ENCODE measurements at places on chromosomes 2 and 18.

- DNase-seq, result no peak
Measured at GRCh38 chr18:48319801-48320638, 89.2 kb downstream of the ZBTB7C start.

- DNase-seq, result no peak
Measured at GRCh38 chr18:34801774-34802173, 91.7 kb downstream of the DTNA start.

DNA sequence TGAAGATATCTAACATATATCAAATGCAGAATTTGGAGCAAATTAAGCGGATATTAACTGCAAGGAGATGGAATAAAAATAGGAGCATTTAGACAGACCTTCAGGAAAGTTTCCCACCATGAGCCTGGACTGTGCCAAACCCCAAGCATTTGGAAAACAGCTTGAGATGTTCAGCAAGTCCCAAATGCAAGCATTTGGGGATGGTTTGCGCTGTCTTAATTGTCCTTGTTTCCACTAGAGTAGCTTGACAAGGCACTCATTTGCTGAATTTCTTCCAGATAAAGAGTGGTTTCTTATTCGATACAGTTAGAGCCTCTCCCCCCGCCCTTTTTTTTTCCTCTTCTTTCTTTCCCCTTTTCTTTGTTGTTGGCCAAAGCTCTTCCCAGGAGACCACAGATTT is 77.1 kb upstream of the CDC42EP3 start:
- no peak for DNase-seq

- DNase-seq, result no peak
Measured at GRCh38 chr2:126645211-126645618, 10.7 kb upstream of the GYPC start.

GRCh38 chr2:226850024-226850423 is 14.2 kb downstream of the RHBDD1 start:
- DNase-seq, result no peak

- DNase-seq, result no peak
Measured at GRCh38 chr2:3404349-3404894, 24.9 kb downstream of the TRAPPC12 start.

- no peak for DNase-seq
Measured at GRCh38 chr2:54629914-54630857, 93.3 kb upstream of the EML6 start.

GRCh38 chr18:3481696-3482210 is 31.8 kb downstream of the TGIF1 start:
- DNase-seq, result no peak

DNA sequence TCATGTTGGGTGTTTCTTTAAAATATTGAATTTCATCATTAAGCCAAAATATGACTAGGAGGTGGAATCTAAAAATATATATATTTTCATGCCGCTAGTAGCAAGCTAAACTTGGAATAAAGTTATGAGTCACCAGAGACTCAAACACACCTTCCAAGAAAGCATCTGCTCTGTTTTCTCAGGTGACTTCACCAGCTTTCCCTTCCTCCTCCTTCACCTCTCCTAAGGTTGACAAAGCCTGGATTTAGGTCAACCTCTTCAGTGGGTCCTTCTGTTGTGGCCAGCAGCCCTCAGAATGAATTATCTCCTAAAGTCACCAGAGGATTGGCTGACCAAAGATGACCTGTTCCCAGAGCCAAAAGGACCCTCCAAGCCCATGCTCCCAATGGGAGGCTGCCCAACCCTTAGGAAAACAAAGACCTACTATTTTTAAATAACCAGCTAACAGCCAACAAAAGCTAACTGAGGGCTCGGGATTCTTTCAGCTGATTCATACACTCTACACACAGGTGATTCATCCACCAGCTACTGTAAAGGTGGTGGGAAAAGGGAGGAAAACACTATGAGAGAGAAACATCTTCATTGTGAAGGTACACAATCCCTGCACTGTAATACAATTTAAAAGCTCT is 113.9 kb downstream of the MYO5B start:
- DNase-seq, result no peak

Data from NCI-H1436 treated with DMSO at 0.1 percent for 48 hours (cell line).